ENCODE measurements at places on chromosomes 12 and 14.

- DNase-seq: no peak
Measured at GRCh38 chr12:54413284-54414190, 5.5 kb downstream of the ITGA5 start.

DNA sequence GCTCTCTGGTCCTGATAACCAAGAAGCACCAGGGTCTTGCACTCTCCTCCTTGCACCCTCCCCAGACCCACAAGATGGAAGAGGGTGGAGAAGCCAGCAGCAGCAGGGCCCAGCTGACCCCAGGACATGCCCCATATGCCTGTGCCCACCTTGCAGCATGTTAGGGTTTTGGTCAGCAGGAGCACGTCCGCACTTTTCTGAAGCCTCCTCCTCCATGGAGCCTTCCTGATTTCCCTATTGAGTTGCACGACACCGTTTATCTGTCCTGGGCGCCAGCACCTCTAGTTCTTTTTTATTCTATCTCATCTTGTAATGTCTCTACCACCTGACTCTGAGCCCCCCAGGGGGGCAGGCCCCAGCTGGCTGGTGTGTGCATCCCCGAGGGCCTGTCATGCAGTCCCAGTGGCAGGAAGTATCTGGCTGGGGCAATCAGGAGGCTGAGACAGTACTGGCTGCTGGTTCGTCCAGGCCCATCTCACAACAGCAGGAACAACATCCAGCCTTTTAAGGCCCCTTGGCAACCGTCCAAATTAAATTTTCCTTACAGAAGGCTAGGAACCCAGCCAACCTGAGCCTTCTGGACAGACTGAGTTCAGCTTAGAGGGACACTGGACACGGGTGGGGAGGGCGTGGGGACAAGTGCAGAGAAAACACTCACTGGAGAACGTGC is 39.6 kb downstream of the CCDC85C start:
- DNase-seq: no peak

DNA sequence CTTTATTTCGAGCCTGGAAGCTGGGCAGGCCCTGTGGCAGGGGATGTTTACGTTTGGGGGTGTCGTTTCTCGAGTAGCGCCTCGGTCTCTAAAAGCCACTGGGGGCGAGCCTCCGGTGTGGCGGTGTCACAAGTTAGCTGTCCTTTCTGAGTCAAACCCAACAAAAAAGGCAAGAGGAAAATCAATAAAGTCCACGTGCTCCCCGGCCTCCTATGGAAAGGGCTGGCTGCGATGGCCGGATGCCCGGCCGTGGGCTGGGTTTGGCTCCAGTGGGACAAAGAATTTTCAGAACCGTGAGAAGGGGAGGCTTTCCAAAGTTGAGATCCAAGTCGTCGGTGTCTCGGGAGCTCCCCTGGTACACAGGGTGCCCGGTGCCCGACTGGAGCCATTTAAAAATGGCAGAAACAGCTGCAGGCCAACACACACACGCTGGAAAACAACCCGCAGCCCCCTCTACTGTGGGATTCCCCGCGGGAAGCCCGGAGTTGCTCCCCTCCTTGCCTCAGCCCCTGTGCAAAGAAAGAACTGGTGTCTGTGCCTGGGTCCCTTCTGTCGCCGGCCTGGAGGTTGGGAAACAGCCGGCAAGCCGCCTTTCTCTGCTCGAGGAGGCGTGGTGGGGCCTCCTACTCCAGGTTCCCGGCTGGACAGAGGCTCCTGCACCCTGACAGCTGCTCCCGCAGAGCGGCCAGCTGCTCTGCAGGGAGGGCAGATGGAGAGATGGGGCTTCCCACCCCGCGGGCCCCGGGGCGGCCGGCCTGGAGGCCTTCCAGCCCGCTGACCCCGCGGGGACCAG is 1.9 kb downstream of the BCL7A start:
- DNase-seq: peak; percentile 42

DNA sequence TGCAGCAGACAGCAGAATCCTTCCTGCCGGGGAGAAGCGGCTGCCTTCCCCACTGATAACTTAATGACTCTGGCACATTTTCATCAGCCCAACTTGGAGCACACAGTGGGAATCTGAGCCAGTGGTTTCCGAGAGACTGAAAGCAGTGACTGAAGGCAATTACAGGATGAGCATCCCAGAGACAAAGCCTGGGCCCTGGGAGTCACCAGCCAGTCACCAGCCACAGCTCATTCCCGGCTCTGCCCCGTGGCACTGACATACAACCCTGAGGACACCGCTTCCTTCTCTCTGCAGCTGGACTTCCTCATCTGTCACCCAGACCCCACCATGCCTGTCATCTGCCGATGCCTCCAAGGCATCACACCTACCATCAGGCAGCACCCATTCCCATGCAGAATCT is 192.3 kb downstream of the DPF3 start:
- no peak for DNase-seq

GRCh38 chr12:7694556-7695236 is 879 bp downstream of the GDF3 start:
- no peak for DNase-seq

GRCh38 chr14:106210650-106211049 is 684.3 kb downstream of the TMEM121 start:
- DNase-seq: no peak

DNA sequence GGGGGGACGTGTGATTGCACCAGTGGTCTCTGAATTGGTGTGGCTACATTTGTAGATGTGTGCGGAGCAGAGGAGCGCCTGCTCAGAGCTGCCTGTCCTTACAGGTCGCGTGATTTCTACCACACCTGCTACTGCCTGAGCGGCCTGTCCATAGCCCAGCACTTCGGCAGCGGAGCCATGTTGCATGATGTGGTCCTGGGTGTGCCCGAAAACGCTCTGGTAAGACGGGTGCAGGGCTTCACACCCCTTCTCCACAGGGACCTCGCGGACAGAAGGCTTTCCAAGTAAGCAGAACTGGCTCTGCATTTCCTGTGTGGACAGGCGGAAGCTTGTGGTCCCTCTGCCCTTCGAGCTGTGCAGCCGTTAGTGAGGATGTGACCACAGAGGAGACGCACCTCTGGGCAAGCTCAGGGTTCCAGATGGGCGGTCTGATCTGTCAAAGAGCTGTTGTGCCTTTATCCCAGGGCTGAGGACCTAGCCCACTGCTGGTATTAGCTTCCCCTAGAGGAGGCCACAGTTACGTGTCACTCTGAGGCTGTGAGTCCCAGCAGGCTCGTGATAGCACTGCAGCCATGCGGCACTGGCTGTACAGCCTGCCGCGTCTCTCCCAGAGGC is 47.7 kb downstream of the MAX start:
- DNase-seq: no peak

DNA sequence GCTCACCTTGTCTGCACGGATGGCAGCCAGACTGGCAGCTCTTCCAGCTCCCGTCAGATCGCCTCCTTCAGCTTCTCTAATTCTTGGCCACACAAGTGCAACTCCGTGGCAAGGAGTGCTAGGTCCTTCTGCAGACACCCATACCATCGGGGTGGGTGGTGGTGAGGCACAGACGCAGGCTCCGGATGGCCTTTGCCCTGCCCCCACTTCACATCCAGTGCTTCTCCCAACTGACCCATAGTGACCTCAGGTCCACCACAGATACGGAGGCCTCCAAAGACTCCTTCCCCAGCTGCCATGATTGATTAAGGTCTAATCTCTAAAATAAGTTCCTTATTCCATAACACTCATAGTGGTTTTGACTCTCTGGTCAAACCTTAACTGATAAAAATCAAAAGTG is 19.9 kb upstream of the CD27 start:
- DNase-seq: no peak

DNA sequence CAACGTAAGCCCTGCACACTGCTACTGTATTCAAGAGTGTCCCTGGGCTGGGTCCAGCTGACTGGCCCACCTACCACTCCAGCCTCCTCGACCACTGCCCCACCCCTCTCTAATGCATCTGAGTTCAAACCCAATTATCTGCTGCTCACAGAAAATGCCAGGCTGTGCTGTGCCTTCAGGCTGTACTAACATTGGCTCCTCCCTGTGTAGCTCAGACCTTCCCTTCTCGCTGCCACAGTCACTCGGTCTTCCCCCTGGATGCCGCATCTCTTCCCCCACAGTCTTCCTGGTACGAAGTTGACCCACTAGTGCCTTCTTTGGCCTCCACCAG is 12.1 kb downstream of the FICD start:
- DNase-seq: no peak

GRCh38 chr12:49121047-49121696 is 10.0 kb downstream of the TUBA1B start:
- DNase-seq: peak; percentile 69

- DNase-seq: no peak
Measured at GRCh38 chr14:102043251-102044025, 43.4 kb downstream of the HSP90AA1 start.

DNA sequence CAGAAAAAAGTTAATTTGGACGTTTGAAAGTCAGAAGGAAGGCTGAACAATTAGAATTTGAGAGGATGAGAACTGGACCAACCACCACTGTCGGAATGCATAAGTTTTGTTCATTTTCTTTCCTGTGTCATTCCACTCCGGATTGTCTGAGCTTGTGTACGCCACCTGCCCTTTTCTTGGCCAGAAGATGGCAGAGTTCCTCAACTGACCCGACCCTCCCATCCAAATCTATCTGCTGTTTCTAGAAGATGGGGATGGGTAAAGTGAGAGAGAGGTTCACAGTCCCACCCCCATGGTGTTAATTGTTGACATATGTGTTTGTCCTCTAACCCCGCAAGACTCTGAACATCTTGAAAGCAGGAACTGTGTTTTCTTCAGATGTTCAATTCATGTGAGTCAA is 388.0 kb downstream of the VRK1 start:
- DNase-seq: no peak

- DNase-seq: no peak
Measured at GRCh38 chr12:113479590-113480335, 8.1 kb upstream of the LHX5 start.

DNA sequence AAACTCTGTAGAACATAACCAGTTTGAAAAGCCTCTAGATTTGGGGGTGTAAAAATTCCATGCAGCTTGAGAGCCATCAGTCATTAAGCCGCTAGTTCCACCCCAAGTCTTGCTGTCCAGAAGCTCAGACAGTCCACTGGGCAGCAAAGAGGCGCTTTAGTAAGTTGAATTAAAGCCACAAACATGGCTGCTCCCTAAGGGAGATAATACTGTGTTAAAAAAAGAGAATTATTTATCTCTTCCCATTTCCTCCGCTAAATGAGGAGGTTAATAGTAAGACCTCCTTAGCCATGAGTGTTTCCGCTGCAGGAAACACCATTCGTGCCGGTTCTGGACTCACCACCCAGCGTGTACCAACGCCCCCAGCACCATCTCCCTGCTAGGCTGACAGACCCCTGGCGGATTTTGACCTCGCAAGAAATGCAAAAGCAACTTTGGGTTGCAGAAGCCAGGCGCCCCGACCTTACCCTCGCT is 536 bp downstream of the TM7SF3 start:
- no peak for DNase-seq

Measured in HCT116 (cell line).